ENCODE measurements at places on chromosomes 7 and 10. TPM values are rescaled to one million over a fixed set of nuclear protein-coding genes. Genes with fewer than 3 reads are reported as not detected.

DNA sequence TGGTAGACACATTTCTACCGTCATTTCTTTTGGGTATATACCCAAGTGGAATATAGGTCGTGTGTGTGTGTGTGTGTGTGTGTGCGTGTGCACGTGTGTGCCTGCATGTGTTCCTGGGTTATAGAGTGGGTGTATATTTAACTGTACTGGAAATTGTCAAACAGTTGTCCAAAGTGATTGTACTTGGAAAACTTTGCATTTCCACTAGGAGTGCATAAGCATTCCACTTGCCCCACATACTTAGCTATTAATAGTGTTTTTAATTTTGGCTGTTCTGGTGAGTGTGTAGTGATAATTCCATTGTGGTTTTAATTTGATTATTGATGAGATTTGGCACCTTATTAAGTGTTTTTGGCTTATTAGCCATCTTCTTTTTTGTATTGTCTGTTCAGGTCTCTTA is 25.9 kb downstream of the TRUB1 start:
- no peak overlapping the region for H3K4me3 ChIP-seq
- H3K36me3 ChIP-seq, result no peaks in the 10 kb centered on the region
- DNase-seq, result no peak

DNA sequence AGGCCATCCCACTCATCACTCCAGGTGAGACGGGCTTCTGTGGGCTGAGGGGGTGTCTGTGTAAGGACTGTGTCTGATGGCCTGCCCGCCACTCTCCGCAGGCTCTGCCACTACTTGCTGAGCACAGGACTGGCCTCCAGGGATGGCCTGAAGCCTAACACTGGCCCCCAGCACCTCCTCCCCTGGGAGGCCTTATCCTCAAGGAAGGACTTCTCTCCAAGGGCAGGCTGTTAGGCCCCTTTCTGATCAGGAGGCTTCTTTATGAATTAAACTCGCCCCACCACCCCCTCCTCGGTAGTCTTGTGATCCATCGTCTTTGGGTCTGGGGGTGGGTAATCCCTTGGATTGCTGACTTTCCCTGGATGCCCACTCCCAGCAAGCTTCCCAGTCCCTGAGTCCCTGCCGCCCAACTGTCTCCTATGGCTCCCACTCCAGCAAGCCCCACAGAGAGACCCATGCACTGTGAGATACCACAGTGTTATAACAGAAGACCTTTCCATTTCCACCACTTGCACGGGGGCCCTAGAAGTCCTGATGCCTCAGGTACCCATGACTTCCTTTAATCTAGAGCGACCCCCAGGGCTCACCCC is 4.7 kb downstream of the FXYD4 start:
- no peak overlapping the region for H3K4me3 ChIP-seq
- no peak overlapping the region for H3K27ac ChIP-seq
- no peaks in the 10 kb centered on the region for H3K36me3 ChIP-seq
- H3K27me3 ChIP-seq, result no peaks in the 10 kb centered on the region
- no peak for DNase-seq

DNA sequence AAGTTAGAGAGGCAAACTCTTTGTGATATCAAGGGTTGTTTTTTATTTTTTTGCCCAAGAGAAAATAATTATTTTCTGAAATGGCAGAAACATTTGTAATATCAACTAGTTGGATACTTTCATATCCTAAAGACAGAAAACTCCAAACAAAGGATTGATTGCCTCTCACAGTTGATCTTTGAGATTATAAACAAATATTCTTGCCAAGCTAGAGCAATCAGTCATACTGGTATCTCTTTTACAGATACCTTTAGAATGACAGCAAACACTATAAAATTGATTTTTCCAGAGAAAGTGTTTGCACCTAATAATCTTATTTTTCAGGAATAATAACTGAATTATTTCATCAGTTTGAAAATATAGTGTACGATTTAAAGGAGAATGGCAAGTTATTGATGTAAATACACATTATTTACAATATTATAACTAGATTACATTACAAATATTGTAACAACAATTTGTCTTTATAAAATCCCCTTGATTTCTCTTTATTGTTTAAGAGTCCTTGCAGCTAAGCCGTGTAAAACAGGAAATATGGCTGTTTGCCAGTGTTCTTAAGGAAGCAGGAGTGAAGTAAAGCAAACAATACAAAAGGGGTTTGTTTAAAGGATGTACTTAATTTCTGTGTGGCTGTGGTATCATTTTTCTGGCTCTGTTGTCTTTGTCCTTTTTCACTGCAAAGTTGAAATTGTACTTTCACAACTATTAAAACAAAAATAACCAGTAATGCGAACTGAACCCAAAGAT is 58.4 kb downstream of the MAPK8 start:
- no peaks in the 10 kb centered on the region for H3K36me3 ChIP-seq
- H3K27me3 ChIP-seq, result no peaks in the 10 kb centered on the region
- DNase-seq, result no peak
- H3K4me3 ChIP-seq, result no peak overlapping the region
- no peak overlapping the region for H3K27ac ChIP-seq

DNA sequence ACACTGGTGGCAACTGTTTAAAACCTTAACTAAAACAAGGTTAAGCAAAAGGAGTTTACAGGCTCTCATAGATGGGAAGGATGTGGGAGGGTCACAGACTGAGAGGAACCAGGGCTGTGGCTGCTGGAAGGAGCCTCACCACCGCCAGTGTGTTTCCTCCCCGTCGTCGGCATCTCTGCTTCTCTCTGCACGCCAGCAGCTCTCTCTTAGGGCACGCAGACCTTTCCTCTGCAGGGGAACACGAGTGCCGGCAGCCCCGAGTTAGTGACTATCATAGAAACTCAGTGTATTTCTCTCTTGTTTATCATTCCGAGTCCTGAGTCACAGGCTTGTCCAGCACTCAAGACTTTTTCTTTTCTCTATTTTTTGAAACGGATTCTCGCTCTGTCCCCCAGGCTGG is 8.1 kb upstream of the SH2D4B start:
- H3K27ac ChIP-seq, result no peak overlapping the region
- H3K4me1 ChIP-seq, result no peaks in the 10 kb centered on the region
- no peaks in the 10 kb centered on the region for H3K36me3 ChIP-seq

DNA sequence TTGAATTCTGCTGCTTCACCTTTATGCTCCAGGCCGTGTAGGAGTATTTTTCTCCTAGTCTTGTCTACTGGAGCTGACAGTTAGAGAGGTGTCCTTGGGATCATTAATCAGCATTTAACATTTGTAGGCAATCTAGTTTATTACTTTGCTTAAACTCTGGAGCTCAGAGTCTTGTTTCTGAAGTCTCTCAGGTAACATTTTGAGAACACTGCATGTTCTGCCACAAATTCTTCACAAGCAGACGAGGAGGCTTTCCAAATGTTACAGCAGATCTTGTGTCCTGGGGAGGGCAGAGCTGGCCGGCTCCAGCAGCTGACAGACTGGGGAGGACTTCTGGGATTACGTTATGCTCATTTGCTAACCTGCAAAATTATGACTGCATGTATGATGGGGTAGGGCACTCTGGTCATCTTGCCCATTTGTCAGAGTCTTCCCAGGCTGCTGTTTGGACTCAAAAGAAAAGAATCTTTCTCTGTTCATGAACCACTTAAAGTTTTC is 50.5 kb downstream of the GALNT17 start:
- no peak overlapping the region for H3K27ac ChIP-seq
- no peak overlapping the region for H3K4me3 ChIP-seq
- DNase-seq, result no peak

DNA sequence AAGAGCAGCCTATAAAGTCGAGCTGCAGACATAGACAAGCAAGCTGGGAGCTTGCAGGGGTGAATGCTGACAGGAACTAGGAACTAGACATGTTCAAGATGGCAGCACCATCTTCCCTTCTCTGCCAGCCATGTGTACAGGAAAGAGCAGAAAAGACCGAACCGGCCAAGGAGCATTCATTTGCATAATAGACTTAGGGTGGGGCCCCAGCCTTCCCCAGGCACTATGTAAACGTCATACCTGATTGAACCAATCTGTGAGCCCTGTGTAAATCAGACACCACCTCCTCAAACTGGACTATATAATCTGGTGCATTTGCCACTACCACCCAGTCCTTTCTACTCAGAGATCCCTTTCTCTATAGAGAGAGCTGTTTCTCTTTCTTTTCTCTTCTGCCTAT is 106.9 kb upstream of the FAM3C start:
- H3K27ac ChIP-seq, result no peak overlapping the region
- H3K36me3 ChIP-seq, result no peaks in the 10 kb centered on the region
- H3K4me1 ChIP-seq, result no peaks in the 10 kb centered on the region
- no peak overlapping the region for H3K4me3 ChIP-seq

Gene SLC13A1
- not detected for total RNA-seq

Gene NPSR1
- total RNA-seq, result not detected

Gene PRTFDC1
- total RNA-seq, result 13.4 TPM

Gene CACNA2D1
- 12.2 TPM for total RNA-seq
